ENCODE measurements at places on chromosomes 2 and 18. TPM values are rescaled to one million over a fixed set of nuclear protein-coding genes. Genes with fewer than 3 reads are reported as not detected.

- DNase-seq, result no peak
Observed at GRCh38 chr2:110960954-110961353, 159.8 kb upstream of the BCL2L11 start.

- no peak for DNase-seq
Observed at GRCh38 chr2:100895934-100896685, 76.2 kb downstream of the NPAS2 start.

- no peak for DNase-seq
Observed at GRCh38 chr2:134079373-134079772, 174.5 kb upstream of the MGAT5 start.

GRCh38 chr2:85801871-85802270 lies 48.1 kb downstream of the ATOH8 start:
- peak; percentile 11 for DNase-seq

GRCh38 chr2:56199492-56199891 lies 15.7 kb downstream of the CCDC85A start:
- no peak for DNase-seq

GPR55 gene
- total RNA-seq, result 7.4 TPM

ALPI gene
- not detected for total RNA-seq

G6PC2 gene
- not detected for total RNA-seq

SMYD1 gene
- total RNA-seq, result not detected

SCYGR4 gene
- total RNA-seq, result not detected

Data from activated CD4-positive, alpha-beta memory T cell treated with anti-CD3 and anti-CD28 coated beads, Interleukin-2, amount 10 ng/mL, durations not matched to agents 7 days and 5 days (primary cell).